ENCODE measurements at places on chromosomes 7 and 10.

DNA sequence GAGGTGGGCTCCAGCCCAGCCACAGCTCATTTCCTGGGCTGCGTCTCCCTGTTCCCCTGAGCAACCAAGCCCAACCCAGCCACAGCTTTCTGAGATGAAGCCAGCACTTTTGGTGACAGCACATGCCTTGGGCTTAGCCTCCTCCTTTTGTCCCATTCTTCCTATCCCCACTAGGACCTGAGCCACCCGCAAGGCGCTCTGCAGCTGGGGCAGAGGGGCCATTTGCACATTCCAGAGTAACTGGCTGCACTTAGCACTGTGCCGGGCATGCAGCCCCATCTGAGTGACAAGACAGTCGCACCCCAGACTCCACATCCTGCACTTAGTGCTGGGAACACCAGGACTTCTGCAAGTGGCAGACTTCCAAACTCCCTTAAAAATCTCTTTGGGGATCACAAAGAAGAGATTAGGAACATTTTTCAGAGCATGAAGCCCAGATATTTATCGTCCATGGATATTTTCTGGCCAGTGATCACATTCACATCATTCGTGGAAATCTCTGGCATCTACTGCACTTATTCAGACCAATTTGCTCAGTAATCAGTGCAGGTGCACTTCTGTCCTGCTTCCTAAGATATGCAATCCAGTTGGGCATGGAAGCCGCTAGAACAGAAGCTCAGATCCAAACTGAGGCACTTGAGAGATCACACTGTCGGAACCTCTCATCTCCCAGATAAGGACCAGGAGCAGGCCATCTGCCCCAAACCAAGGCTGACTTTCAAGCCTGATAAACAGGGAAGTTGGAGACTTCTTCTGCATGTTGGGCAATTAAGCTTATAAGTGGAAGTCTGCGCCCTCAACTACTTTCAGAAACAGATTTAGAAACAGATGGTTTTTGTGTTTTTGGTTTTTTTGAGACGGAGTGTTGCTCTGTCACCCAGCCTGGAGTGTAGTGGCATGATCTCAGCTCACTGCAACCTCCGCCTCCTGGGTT lies 26.4 kb downstream of the CHST15 start:
- no peak for DNase-seq

- no peak for DNase-seq
These were observed 606.6 kb upstream of the DPP6 start for GRCh38 chr7:153445641-153446040.

DNA sequence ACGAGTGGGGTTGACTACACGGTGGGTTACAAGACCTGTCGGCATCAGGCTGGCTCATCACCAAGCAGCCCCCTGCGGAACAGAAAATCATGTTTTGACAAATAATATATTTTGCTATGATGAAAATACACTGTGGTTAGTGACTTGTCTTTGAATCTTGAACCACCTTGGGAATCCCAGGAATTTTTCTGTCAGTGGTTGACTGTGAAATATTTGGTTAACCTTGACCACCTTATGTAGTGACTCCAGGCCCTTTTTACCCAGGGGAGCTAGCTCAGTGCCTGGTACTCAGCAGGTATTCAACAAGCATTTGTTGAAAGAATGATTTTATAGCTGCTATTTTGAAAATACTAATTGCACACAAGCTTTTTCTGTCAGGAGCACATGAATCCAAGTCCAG lies 406.0 kb downstream of the PHF14 start:
- no peak for DNase-seq

- DNase-seq = no peak
These were observed 73.8 kb upstream of the SLF2 start for GRCh38 chr10:100838986-100839385.

- no peak for DNase-seq
These were observed 97.9 kb downstream of the TSPAN12 start for GRCh38 chr7:120760050-120760449.

All from AG09319 (cell line).